ENCODE measurements at places on chromosomes 6 and 20.
A peak's percentile ranks its signal among the peaks of the same experiment; 100 is the strongest.

DNA sequence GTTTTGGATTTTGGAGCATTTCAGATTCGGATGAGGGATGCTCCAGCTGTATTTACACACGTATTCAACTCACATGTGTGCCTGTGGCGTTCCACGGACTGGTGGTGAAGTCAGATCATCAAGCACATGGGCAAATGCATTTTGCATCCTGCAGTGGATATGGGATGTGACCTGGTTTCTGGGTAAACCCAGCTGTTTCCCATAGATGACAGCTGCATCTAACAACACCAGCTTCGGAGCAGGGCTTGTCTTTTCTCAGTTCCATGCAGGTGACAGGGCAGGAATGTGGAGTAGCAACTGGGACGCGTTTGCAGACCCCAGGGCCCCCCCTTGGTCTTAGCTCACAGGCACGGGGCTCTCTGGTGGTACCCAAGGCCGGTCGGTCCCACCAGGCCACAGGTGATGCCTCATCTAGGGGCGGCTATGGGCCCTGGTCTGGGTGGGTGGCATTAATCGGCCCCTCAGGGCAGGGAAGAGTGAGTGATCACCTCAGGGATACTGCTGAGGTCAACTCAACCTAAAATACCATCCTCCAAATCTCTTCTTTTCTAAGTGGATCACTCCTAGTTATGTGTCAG lies 83.2 kb downstream of the RAMACL start:
- DNase-seq, result no peak

GRCh38 chr6:141580988-141581552 lies 551.7 kb upstream of the GJE1 start:
- no peak for DNase-seq

GRCh38 chr6:134447883-134448387 lies 130.0 kb upstream of the SGK1 start:
- no peak for DNase-seq

DNA sequence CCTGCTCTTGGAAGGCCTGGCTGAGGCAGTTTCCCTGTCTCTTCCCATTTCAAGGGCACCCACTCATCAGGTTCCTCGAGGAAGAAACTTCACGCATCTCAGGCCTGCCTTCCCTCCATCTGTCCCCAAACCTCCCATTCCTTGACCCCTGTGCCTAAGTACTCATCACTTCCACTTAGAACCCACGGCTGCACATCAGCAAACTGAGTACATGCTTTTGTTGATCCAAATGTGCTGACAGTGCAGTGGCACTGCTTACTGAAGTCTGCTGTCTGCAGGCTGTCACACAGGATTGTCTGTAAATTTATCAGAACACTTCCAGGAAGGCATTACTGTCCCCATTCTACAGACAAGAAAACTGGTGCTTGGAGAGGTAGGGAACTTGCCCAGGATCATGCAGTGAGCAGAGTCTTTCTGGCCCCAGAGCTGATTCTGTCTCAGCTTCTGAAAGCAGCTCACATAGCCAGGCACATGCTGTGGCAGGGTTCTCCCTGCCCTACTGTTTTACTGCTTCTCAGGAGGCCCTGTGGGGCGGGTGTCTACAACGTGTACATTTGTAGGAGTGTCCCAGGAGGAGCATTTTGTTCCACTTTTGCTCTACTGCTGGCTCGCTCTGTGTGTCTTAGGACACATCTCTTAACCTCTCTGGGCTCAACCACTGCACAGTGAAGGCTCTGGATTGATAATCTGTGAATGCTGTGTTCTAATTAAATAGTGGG lies 64.2 kb upstream of the XRN2 start:
- DNase-seq, result no peak

- DNase-seq, result no peak
Measured at GRCh38 chr20:15930311-15931305, 642.6 kb downstream of the KIF16B start.

GRCh38 chr6:53672237-53672636 lies 6.7 kb upstream of the KLHL31 start:
- DNase-seq, result no peak

DNA sequence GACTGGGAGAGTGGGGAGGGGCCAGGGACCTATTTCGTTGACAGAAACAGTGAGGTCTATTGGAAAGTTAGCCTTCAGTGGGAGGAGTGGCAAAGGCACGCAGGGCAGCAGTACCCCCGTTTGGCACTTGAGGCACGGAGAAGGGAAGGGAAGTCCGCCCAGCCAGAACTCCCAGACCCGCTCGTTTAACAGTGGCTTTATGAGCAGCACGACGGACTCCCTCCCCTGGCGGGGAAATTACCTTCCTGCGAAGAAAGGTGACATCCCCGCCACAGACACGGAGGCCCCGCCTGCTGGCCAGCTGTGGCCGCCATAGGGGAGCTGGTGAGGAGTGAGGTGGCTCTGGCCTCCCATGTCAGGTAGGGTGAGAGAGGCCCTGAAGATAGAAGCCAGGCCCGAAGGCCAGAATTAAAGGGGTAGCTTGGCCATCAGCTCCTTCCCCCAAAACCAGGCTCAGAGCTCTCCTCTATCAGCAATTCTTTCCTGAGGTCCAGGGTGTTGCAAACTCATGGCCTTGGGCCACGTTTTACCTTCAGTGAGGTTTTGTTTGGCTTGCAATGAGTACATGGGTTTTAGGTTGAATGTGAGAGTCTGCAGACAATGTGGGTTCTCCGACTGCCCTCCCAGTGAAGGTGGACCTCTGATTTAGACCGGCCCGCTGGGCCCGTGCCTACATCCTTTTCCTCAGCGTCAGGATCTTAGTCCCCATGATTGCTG lies 123.7 kb downstream of the MRPL14 start:
- DNase-seq, result no peak

DNA sequence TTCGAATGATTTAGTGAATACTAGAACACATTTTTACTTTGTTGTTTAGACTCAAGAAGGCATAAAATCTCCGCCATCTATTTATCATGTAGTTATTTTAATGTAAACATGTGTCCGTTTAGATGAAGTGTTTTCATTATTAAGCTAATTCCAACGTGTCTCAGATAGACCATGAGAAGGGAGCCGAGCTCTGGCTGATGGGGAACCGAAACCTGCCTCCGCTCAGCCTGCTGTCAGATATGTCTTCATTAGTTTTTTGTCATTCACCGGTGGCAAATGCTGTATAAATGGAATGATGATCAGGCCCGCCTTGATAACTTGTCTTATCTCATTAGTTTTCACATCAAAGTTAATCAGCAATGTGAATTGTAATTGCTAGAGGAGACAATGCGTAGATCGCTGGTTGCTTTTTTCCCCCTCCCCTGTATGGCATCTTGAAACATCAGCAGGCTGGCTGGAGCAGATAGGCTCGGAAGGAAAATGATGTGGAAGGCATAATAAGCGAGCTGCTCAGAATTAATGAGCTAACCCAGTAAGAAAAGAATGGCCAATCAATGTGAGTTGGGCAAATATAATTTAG lies 136.4 kb downstream of the LINC00237 start:
- DNase-seq, result no peak

DNA sequence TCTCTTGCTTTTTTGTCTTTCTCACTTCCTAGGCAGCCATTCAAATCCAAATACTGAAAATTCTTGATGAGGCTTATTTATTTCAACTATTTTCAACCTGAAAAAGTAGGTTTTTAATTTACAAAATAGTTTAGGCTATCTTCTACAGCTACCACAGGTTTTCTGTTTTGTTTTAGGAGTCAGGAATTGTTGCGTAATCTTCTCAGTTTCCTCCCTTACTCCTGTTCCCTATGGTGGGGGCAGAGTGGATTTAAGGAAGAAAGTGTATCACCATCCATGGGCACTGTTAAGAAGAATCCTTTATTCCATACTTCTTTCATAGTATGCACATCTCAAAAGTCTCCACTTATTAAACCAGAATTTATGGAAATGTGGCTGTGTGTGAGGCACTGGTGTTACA lies 182.4 kb downstream of the KHDC1L start:
- no peak for DNase-seq

GRCh38 chr6:3041147-3041546 lies 27.1 kb upstream of the RIPK1 start:
- DNase-seq, result no peak

DNA sequence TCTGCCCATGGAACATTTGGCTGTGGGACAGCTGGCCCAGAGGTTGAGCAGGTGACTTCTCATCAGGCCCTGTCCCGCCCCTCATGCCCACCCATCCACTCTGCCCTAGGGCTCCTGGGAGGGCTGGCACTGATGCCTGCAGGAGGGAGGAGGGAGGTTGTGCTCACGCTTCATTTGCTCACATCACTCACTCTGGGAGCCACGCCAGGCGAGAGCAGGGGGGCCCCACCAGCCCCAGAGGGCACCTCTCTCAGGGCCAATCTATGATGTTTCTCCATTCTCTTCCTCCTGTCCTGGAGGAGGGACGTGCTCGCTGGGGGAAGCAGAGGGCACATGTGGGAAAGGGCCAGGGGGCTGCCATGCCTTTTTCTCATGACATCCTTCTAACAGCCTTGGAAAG lies 10.9 kb upstream of the GLP1R start:
- no peak for DNase-seq

DNA sequence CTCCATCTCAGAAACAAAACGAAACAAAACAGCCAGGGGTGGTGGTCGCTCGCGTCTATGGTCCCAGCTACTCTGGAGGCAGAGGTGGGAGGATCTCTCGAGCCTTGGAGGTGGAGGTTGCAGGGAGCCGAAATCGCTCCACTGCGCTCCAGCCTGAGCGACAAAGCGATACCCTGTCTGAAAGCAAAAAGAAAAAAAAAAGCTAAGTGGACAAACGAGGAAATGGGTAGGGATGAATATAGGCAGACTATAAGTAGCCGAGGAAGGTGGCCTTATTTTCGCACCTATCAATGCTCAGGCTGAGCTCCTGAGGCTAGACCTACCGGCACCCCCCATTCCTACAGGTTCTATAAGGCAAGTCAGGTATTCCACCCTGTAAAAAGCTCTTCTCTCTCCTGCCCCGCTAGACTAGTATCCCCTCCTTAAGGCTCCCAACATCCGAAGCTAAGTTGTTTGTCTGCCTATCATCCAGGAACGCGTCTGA lies 650 bp upstream of the CASP8AP2 start:
- DNase-seq, result no peak

- no peak for DNase-seq
Measured at GRCh38 chr6:3233321-3233720, 5.9 kb upstream of the TUBB2B start.

DNA sequence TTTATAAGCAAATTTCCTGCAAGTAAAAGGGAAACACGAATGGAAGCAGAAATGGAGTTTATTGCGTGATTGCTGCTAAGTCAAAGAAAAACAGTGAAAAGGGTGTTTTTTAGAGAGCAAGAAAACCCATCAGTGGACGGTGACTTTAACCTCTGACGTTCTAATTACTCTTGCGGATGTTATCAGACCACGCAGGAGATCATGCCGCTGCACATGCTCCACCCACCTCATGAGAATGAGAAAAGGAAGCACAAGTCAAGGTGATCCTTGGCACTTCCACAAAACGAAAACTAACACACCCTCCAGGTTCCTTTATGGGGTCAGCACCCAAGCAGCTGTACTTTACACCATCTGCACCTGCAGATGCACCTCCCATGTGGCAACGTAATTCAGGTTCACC lies 45.0 kb downstream of the LYRM4 start:
- no peak for DNase-seq

GRCh38 chr20:34312544-34313217 lies 9.5 kb upstream of the AHCY start:
- DNase-seq, result peak; percentile 81

- no peak for DNase-seq
Measured at GRCh38 chr6:10621847-10622246, 72.6 kb downstream of the C6orf52 start.

DNA sequence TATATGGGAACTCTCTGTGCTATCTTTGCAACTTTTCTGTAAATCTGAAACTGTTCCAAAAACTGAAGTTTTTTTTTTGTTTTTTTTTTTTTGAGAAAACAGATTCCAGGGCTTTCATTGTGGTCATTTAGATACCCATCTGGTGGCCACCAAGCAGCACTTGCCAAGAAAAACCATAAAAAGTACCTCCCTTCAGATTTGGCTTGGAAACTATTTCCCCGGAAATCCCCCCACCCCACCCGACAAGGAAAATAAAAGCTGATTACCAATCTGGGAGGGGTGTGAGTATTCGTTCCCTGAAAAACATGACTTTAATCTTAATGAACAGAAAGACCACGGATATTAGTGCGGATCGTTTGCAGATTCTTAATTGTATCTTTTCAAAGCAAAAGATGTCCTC lies 1.9 kb downstream of the NFATC2 start:
- DNase-seq, result no peak

DNA sequence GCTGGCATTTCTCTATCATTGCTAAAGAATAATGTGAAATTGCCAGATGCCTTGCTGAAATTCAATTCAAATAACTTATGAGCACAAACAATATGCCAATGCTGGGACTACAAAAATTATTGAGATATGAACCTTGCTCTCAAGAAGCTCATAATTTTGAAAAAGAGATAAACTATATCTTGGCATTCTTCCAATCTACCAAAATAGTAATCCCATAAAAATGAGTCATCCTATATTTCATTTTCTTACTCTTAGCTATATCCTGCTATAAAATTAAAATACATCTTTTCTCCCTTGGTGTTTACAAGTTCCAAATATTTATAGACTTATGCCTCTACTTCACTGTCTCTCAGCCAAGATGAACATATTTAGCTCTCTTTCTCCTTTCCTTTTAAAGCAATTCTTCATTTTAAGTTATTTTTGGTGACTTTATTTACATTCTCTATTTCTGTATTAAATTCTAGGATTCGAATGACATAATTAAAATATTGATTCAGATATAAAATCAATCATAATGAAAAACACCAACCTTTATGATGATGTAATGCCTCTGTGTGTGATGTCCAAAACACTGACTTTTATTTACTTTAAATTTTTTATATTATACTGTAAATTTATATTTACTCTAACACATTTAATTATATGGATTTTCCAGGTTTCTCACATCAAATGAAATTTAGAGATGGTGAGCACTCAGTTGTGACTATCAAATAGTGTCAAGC lies 152.6 kb downstream of the CDK19 start:
- DNase-seq, result no peak

GRCh38 chr6:42692137-42692911 lies 30.1 kb downstream of the PRPH2 start:
- no peak for DNase-seq

GRCh38 chr6:27957516-27957915 lies 475 bp downstream of the OR2B6 start:
- no peak for DNase-seq

- no peak for DNase-seq
Measured at GRCh38 chr6:12769556-12770256, 53.1 kb downstream of the PHACTR1 start.

DNA sequence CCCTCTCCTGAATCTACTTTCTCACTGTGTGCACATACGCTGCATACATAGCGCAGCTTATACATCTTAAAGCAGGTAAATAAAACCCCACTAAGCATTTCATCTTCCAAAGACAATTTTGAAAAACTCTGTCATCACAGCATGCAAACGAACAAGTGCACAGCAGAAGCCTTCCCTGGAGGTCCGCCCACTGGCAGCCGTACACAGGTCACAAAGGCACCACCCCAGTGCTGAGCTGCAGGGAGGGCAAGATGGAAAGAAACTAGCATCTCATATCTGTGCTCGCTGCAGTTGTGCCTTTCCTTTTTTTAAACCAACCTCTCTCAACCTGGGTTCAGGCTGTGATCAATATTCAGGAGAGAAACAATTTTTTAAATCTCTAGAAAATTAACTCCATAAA lies 73.3 kb downstream of the HUS1B start:
- no peak for DNase-seq

- DNase-seq, result peak; percentile 44
Measured at GRCh38 chr20:57619051-57619831, 985 bp downstream of the ZBP1 start.

- no peak for DNase-seq
Measured at GRCh38 chr20:46057856-46058598, 29.0 kb downstream of the SLC12A5 start.

- no peak for DNase-seq
Measured at GRCh38 chr6:8940356-8940755, 505.0 kb upstream of the SLC35B3 start.

GRCh38 chr20:23231561-23232218 lies 118.9 kb upstream of the NXT1 start:
- no peak for DNase-seq

All from stimulated activated CD4-positive, alpha-beta T cell treated with anti-CD3 and anti-CD28 coated beads, Interleukin-12 subunit alpha, Interleukin-12 subunit beta, amount 100 ng/mL, for 4 hours (primary cell).